ENCODE measurements at places on chromosomes 4 and X. TPM values are rescaled to one million over a fixed set of nuclear protein-coding genes. Genes with fewer than 3 reads are reported as not detected.

TRIM75 gene
- total RNA-seq: not detected

MTMR1 gene
- 14.6 TPM for total RNA-seq

STPG2 gene
- total RNA-seq: not detected

CXorf65 gene
- not detected for total RNA-seq

CNKSR2 gene
- total RNA-seq: 2.6 TPM

LDOC1 gene
- total RNA-seq: 92.7 TPM

EDA2R gene
- 13.5 TPM for total RNA-seq

NHS gene
- total RNA-seq: 2.4 TPM

SPRY1 gene
- total RNA-seq: 2.4 TPM

NAP1L5 gene
- total RNA-seq: 1.8 TPM

CXCL5 gene
- total RNA-seq: 34.0 TPM

PIR gene
- 50.6 TPM for total RNA-seq

SYP gene
- total RNA-seq: 2.8 TPM

TMPRSS11F gene
- total RNA-seq: not detected

VSIG1 gene
- 0.26 TPM for total RNA-seq

CT45A10 gene
- total RNA-seq: not detected

DNAAF6 gene
- 0.10 TPM for total RNA-seq

SYNPO2 gene
- total RNA-seq: 1.3 TPM

ZDHHC15 gene
- not detected for total RNA-seq

IL9R gene
- 0.19 TPM for total RNA-seq

CENPE gene
- total RNA-seq: 8.7 TPM

KCNE5 gene
- total RNA-seq: 0.09 TPM

CSN3 gene
- not detected for total RNA-seq

PABPC5 gene
- total RNA-seq: 0.08 TPM

CSN1S1 gene
- total RNA-seq: not detected
